ENCODE measurements at places on chromosomes 5 and 9. TPM values are rescaled to one million over a fixed set of nuclear protein-coding genes. Genes with fewer than 3 reads are reported as not detected.
A peak's percentile ranks its signal among the peaks of the same experiment; 100 is the strongest.

GRCh38 chr5:9847631-9848030 lies 217.5 kb upstream of the TAS2R1 start:
- no peak for DNase-seq

- peak; percentile 29 for DNase-seq
Observed at GRCh38 chr5:53482717-53483638, 2.5 kb downstream of the FST start.

DNA sequence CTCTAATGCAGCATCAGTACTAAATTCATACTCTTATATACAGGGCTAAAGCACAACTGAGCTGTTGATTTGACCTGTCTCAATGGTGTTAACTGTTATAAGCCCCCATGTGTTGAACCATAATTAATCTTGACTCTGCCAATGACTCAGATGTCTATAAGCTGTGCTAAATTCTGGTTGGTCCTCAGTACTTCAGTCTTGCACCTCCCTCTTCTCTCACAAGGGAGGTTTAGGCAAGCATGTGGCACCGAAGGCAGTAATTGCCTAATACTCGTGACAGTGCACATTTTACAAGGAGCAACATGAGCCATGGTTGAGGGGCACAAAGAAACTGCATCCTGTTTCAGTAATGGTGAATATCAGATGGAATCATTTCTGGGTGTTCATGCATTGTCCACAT lies 255.9 kb downstream of the TRPM3 start:
- no peak for DNase-seq

GRCh38 chr5:56291079-56291643 lies 58.0 kb upstream of the ANKRD55 start:
- no peak for DNase-seq

The SPINK1 gene
- total RNA-seq: 1.2 TPM

Measured in left ventricle myocardium inferior (tissue), 1 donor.